Neural crest cell (in vitro differentiated cells): ENCODE measurements at places on chromosomes 16 and 17. TPM values are rescaled to one million over a fixed set of nuclear protein-coding genes. Genes with fewer than 3 reads are reported as not detected.

- H3K27ac ChIP-seq = no peak overlapping the region
- H3K4me1 ChIP-seq = peaks cover 42% of the 10 kb centered on the region
- H3K36me3 ChIP-seq = no peaks in the 10 kb centered on the region
- no peak for DNase-seq
- no peak overlapping the region for H3K4me3 ChIP-seq
Observed at GRCh38 chr16:84823484-84823883, 3.7 kb downstream of the CRISPLD2 start.

- peak; percentile 50 for DNase-seq
- H3K27ac ChIP-seq = peak overlapping the region; percentile 68
- H3K4me1 ChIP-seq = peaks cover 61% of the 10 kb centered on the region
- H3K36me3 ChIP-seq = peaks cover 4% of the 10 kb centered on the region
Observed at GRCh38 chr16:73000020-73000906, 47.7 kb downstream of the ZFHX3 start.

DNA sequence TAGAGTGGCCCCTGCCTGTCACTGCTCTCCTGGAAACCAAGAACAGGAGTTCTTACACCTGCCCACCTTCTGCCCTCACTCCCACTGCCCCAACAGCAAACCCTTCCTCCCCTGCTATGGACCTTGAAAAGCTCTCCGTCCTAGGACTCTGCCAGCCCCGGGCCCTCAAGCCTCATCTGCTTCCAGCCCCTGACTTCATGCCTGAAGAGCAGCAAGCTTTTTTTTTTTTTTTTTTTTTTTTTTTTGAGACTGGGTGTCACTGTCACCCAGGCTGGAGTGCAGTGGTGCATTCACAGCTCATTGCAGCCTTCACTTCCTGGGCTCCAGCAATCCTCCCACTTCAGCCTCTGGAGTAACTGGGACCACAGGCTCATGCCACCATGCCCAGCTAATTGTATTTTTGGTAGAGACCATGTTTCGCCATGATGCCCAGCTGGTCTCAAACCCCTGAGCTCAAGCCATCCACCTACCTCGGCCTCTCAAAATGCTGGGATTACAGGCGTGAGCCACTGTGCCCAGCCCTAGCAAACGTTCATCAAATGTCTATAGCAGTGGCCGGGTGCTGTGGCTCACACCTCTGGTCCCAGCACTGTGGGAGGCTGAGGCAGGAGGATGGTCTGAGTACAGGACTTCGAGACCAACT is 16.9 kb downstream of the CARHSP1 start:
- H3K27me3 ChIP-seq = peaks cover 2% of the 10 kb centered on the region
- DNase-seq = no peak
- peak overlapping the region; percentile 13 for H3K4me3 ChIP-seq
- H3K4me1 ChIP-seq = peaks cover 17% of the 10 kb centered on the region
- peaks cover 9% of the 10 kb centered on the region for H3K36me3 ChIP-seq
- no peak overlapping the region for H3K27ac ChIP-seq

- peaks cover 7% of the 10 kb centered on the region for H3K4me1 ChIP-seq
- no peak within 1 kb of the TSS for H3K27ac ChIP-seq
- DNase-seq = no peak
- peaks cover 74% of the 10 kb centered on the region for H3K27me3 ChIP-seq
Observed at GRCh38 chr16:66925322-66925840, at the start of gene RRAD. TSS of gene RRAD (minus strand) at chr16:66925535. CDS start at chr16:66925179, 356 bp downstream.

- peak overlapping the region; percentile 56 for H3K4me3 ChIP-seq
- no peaks in the 10 kb centered on the region for H3K36me3 ChIP-seq
- DNase-seq = no peak
- H3K27ac ChIP-seq = no peak overlapping the region
Observed at GRCh38 chr16:30018731-30019158, 4.3 kb upstream of the C16orf92 start.

DNA sequence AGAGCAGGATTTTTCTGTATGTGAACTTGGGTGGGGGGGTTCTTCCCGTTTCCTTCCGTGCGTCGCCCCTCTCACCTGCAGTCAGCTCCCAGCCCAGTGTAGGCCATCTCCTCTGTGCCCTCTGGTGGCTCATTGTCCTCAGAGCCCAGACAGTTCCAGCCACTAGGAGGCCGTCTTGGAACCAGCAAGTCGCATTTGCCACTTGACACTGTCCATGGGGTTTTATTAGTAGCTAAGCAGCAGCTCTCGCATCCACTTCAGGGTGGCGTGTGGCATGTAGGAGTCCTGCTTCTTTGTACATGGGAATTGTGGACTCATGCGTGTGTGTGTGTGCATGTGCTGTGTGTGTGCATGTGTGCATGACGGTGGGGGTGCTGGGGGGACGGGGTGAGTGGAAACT is 74.0 kb downstream of the SEC14L1 start:
- peak overlapping the region; percentile 65 for H3K4me3 ChIP-seq
- no peak overlapping the region for H3K27ac ChIP-seq
- H3K27me3 ChIP-seq = no peaks in the 10 kb centered on the region
- peaks cover 37% of the 10 kb centered on the region for H3K4me1 ChIP-seq
- peaks cover 29% of the 10 kb centered on the region for H3K36me3 ChIP-seq
- peak; percentile 26 for DNase-seq

DNA sequence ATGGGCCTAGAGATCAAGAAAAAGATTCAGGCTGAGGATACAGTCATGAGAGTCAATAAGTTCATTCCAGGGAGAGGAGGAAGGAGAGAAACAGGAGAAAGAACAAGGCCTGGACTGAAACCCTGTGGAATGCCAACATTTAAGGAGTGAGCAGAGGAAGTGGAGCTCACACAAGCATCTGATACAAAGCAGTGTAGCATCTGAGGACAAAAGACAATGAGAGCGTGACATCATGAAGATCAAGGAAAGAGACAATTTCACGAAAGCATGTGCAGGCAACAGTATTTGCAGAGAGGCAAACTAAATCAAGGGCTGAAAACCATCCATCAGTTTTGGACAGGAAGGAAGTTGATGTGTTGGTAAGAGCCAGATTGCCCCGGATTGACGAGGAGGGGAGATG is 25.3 kb upstream of the SCNN1B start:
- no peak overlapping the region for H3K27ac ChIP-seq
- no peak overlapping the region for H3K4me3 ChIP-seq
- no peaks in the 10 kb centered on the region for H3K36me3 ChIP-seq

DNA sequence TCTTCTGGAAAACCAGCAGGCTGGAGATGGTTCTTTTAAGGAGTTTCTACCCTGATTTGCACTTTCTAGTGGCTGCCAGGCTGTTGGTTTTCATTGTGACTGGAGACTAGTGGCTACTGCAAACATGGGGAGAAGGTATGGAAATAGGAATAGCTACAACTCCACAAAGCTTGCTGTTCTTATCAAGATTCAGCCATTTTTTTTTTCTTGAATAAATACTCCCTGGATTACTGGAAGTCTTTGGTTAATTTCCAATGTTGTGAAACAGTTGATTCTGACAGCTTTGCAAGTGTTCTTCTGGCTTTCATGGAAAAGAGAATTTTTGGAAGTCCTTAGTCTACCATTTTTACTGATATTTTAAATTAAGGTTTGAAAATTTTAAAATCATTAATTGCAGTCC is 277.7 kb downstream of the HS3ST3A1 start:
- H3K27ac ChIP-seq = no peak overlapping the region
- H3K4me3 ChIP-seq = no peak overlapping the region

- DNase-seq = no peak
- no peak overlapping the region for H3K4me3 ChIP-seq
- H3K27ac ChIP-seq = peak overlapping the region; percentile 6
- peaks cover 48% of the 10 kb centered on the region for H3K4me1 ChIP-seq
- H3K36me3 ChIP-seq = no peaks in the 10 kb centered on the region
Observed at GRCh38 chr17:55730808-55731207, 8.1 kb upstream of the TMEM100 start.

- no peak overlapping the region for H3K4me3 ChIP-seq
- H3K36me3 ChIP-seq = peaks cover 14% of the 10 kb centered on the region
- H3K27me3 ChIP-seq = no peaks in the 10 kb centered on the region
- peaks cover 25% of the 10 kb centered on the region for H3K4me1 ChIP-seq
Observed at GRCh38 chr17:54969658-54970572, 1.4 kb downstream of the STXBP4 start.

DNA sequence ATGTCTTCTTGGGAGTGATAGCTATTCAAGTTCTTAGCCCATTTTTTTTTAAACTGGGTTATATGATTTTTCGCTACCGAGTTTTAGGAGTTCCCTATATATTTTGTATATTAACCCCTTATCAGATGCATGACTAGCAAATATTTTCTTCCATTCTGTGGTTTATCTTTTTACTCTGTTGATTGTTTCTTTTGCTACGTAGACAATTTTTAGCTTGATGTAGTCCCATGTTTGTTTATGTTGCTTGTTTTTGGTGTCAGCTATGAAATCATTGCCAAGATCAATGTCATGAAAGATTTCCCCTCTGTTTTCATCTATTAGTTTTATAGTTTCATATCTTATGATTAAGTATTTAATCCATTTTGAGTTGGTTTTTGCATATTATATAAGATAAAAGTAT is 480.5 kb downstream of the CDH11 start:
- H3K27me3 ChIP-seq = no peaks in the 10 kb centered on the region
- H3K4me1 ChIP-seq = no peaks in the 10 kb centered on the region
- DNase-seq = no peak
- no peak overlapping the region for H3K4me3 ChIP-seq
- H3K27ac ChIP-seq = no peak overlapping the region

NTN3 gene
- total RNA-seq = 4.8 and 5.1 TPM in 2 replicates

BEAN1 gene
- total RNA-seq = 1.5 TPM in 2 replicates

PHF12 gene
- 60.8 and 64.7 TPM in 2 replicates for total RNA-seq

CFAP97D1 gene
- not detected in 2 replicates for total RNA-seq

GP1BA gene
- not detected in 2 replicates for total RNA-seq

KCNJ16 gene
- total RNA-seq = 0.12 and 0.25 TPM in 2 replicates
